ENCODE measurements at places on chromosomes 2 and 18.

DNA sequence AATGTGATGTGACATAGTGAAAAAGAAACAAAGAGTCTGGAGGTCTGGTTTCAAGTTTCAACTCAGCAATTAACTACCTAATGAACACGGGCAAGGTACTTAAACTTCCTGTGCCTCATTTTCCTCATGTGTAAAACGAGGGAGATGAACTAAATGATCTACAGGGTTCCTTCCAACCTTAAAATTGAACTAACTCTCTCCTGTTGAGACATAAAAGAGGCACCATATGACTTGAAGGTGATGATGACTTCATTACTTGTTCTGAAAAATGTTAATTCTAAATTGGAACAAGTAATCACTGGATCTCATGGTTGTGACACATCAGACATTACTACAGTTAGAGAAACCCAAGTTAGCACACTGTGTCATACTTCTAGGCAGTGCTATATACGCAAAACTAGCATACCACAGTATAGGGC lies 8.9 kb upstream of the REL start:
- no peak for DNase-seq

- no peak for DNase-seq
Observed at GRCh38 chr2:45643095-45643494, 8.4 kb upstream of the PRKCE start.

- DNase-seq, result no peak
Observed at GRCh38 chr18:31920277-31920676, 22.7 kb downstream of the TRAPPC8 start.

DNA sequence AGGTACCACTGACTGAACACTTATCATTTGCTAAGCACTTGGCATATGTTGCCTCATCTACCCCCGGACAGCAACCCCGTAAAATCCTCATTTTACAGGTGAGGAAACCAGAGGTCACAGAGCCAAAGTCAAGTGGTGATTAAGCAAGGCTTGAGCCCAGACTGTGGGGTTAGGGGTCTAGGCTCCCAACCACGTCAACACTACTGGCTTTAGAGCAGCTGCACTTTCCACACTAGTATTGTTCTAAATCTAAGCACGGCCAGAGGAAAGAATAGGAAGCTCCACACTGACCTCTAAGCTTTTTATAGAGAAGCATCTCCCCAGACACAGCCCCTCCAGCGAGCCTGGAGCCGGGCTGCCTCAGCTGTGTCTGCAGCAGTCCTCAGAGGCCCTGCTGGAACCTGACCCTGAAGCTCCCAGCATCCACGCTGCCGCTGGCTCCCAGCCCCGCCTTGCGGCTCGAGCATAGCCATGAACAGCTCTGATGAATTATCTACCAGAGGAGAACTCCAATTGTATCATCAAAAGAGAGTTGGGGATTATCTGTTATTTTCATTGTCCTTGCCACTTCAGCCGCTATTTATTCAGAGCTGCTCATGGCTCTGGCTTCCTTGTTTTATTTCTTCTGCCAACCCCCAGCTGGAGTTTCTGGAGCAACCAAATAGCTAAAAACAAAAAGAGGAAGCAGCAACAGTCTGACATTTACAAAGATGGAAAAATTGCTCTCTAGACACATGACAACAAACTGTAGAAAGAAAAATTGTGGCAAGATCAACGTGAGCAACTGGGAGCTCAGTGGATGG lies 62.2 kb upstream of the RTN4 start:
- no peak for DNase-seq

DNA sequence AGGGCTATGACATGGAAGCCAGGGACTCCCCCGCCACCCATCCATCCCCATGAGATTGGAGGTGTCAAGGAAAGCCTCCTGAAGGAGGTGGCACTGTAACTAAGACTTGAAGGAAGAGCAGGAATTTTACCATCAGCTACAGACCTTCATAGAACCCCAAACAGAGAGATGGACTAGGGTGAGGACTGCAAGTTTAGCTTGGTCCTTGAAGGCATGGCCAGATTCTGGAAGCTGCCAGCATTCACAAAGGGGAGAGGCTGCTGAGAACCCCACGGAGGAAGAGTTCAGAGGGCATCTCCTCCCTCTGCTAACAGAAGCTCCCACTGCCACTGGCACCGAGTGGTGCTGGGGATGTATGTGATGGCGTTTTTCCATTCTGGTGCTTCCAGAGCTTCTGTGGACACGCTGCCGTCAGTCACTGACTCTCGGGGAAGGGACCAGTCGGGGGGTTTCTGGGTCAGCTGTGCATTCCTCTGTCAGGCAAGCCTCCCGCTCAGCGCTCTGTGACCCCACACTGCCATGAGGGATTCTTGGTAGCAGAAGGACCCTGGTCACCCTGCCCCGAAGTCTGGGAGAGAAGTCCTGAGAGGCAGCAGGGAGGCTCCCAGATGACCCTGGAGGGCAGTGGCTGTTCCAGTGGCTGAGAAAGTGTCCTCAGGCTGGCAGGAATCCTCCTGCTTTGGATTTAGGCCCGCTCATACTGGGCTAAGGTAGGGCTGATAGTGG lies 18.1 kb downstream of the TMEM185B start:
- DNase-seq, result no peak

GRCh38 chr18:34918856-34919255 lies 122.4 kb upstream of the MAPRE2 start:
- no peak for DNase-seq

- DNase-seq, result no peak
Observed at GRCh38 chr2:134120733-134121630, 132.9 kb upstream of the MGAT5 start.

DNA sequence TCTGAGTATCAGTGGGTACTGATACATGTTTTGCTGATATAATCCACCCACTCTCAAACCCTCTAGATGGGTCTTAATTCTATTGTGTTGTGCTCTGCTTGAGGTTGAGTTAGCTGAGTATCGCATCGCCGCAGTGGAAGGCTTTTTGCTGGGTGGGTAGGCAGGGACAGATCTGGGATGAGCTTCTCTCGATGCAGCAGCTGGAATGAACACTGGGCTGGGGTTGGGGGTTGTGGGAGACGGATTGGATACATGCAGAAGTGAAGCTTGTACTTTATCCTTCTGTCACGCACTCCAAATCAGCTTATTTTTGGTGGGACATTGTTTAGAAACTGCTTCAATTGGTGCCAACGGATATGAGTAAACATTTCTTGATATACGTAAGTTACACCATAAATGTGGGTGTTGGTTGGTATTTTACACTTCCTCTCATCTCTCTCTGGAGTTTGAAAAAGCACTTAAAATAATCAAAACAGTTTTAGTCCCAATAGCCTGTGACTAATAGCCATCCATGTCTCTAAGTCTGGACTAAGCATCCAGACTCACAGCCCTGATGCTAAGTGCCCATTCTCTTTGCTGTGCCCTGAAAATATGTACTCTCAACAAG lies 107.1 kb downstream of the POLE4 start:
- no peak for DNase-seq

All from stimulated activated CD8-positive, alpha-beta memory T cell treated with anti-CD3 and anti-CD28 coated beads, Interleukin-7, amount 100 ng/mL, for 24 hours (primary cell).